Activated T-helper 1 cell treated with anti-CD3 and anti-CD28 coated beads, Interleukin-2, amount 50 U/mL, for 16 hours (primary cell): ENCODE measurements at places on chromosomes 13 and 19.

GRCh38 chr13:113407531-113408393 lies 43.8 kb upstream of the GRTP1 start:
- no peak for DNase-seq

DNA sequence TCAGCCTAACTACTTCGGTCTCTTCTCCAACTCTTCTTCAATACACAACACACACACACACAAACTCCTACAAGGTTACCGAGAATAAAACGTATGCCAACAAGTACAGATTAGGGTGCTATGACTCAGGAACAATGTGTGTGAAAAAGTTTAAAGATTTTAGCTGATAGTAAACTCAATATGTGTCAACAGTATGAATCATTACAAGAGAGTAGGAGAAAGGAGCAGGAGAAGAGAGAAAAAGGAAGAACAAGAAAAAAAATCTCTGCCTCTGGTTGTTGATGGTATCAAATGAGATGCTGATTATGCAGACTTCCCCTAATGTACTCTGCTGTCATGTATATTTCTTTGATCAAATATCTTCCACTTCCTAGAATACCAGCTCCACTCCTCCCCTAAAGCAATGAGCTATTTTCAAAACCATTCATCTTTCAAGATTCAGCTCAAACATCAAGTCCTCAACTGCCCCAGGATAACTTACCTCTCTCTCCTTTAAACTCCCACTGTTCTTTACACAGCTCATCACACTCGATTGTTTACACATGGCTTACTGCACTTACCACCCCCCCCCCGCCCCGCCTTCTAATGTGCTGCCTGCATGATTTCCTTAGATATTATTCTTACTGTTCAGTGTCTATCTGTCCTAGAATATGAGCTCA lies 95.6 kb downstream of the FAM216B start:
- no peak for DNase-seq

GRCh38 chr13:114203536-114203935 lies 24.5 kb downstream of the CFAP97D2 start:
- DNase-seq = no peak

- no peak for DNase-seq
Observed at GRCh38 chr13:100128373-100128772, 39.5 kb downstream of the PCCA start.

DNA sequence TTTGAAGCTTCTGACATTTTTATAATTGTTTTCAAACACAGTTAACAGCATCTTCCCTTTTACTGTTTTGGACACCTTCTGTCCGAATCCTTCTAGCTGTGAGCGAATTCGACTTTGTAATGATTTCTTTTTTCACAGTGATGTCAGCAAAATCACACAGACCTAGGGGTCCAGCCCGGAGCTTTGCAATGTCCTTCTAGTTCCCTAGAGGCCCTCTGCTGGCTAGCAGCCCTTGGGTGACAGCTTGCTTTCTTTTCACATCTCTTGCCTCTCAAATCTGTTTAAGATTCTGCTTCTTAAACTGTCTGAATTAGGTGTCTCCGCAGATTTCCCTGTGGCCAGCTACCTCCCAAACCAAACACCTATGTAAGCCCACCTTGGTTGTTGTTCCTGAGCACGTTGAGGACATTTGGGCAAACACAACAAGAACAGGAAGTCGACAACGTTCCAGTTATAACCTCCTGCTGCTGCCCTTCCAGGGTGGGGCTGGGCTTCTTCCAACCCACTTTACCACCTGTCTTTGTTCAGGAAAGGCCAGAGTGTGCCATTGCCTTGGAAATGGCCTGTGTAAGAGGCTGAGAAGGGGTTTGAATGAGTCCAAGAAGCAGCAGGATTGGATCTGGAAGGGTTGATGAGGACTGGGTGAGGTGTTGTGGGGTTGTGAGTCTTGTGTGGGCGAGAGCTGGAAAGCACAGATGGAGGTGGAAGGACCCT lies 123.1 kb downstream of the ATP8A2 start:
- DNase-seq = no peak

DNA sequence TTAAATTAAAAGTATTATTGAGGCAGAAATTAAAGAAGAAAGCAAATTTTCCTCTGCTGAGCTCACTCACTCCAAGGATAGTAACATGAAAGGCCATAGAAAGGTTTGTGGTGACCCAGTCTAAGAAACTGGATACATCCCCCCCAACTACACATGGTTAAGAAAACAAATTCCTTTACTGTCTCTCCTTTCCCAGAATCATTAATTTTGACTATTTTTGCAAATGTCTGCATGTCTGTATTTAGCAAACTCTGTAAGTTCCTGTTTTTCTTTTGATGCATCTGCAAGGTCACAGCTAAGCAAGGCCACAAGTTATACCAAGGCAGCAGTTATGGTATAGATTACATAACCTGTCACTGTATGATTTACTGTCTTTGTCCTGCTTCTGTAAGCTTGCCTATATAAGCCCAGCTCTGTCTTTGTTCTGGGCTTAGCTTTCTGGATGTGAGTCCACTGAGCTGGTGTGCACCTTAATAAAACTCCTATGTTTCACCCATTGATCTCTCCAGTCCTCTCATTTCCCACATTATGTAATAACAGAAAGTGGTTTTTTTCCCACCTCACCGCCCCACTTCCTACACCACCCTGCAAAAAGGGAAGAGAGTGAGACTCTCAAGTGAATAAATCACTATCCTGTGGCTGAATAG lies 8.5 kb upstream of the ZNF83 start:
- no peak for DNase-seq

- DNase-seq = no peak
Observed at GRCh38 chr13:44573790-44574465, 2.2 kb downstream of the TSC22D1 start.

DNA sequence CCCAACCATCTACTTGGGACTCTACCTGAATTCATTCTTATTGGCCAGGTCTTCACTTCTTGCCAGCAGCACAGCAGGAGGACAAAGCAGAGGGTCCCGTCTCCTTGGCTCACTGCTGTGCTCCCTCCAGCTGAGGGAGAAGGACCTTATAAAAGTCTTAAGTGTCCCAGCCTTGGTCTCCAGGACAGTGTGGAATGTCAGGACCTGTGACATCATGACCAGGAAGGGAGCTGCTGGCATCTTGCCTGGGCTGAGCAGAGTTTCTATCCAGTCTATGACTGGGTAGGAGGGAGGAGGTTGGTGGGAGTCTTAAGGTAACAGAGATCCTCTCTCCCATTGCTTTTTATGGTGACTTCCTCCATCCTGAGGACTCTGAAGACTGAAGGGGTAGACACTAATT lies 56.6 kb upstream of the ANKRD10 start:
- DNase-seq = no peak

- DNase-seq = no peak
Observed at GRCh38 chr13:36293497-36293896, 4.1 kb downstream of the CCDC169 start.

GRCh38 chr19:1377176-1377964 lies 6.3 kb upstream of the NDUFS7 start:
- DNase-seq = no peak

GRCh38 chr13:111337206-111337605 lies 16.8 kb downstream of the TEX29 start:
- no peak for DNase-seq

- DNase-seq = no peak
Observed at GRCh38 chr13:33303855-33304597, 18.5 kb upstream of the STARD13 start.

DNA sequence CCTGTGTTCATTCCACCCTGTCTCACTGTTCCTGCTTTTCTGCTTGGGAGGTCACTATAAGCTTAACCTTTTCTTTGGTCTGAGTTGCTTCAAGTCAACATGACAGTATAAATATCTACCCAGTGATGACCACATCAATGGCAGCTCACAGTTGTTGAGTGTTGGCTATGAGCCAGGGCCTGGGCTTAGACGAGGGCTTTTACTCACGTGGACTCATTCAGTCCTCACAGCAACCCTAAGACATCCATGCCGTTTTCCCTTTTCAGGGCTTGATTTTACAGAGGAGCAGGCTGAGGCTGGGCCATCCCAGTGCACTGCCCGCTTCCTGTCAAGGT lies 10.2 kb upstream of the CCDC97 start:
- no peak for DNase-seq

DNA sequence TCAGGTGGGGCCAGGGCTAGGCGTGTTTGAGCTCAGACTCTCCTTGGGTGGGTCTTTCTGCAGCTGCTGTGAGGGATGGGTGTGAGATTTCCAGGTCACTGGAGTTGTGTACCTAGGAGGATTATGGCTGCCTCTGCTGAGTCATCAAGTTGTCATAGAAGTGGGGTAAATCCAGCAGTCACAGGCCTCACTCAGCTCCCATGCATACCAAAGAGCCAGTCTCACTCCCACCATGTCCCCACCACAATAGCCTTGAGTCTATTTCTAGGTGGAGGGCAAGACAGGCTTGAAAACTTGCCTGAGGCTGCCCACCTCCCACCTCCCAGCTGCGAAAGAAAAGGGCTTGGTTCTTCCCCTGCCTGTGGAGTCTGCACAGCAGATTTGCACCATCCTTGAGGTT lies 194.0 kb upstream of the PCDH17 start:
- DNase-seq = no peak

GRCh38 chr13:51707461-51707860 lies 96.5 kb downstream of the DHRS12 start:
- DNase-seq = no peak

GRCh38 chr13:96243376-96243775 lies 153.5 kb downstream of the HS6ST3 start:
- DNase-seq = no peak

DNA sequence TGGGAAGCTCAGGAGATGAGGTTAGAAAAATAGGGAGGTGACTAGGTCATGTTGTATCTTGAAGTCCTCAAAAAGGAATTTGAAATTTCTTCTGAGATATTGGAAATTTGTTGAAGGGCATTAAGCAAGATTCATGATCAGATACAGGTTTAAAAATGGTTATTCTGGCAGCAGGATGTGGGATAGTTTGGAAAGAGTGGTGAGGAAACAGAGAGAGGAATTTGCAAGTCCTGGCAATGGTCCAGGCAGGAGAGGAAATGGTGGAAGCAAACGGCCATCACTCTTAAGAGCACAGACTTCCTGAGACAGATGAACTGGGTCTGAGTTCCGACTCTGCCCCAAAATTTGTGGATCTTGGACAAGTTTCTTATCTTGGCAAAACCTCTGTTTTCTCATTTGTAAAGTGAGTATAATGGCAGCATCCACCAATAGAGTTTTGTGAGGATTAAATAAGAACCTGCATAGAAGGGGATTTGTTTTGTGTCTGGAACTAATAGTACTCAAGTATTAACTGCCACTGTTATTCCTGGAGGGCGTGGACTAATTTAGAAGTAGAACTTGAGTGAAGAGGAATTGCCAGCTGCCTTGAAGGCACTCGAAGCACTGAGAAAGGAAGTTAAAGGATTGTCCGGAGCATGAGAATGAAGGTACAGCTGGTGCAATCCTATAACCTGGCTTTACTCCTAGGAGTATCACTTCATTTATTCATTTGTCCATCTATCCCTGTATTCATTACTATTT lies 99.6 kb downstream of the CCNA1 start:
- no peak for DNase-seq

DNA sequence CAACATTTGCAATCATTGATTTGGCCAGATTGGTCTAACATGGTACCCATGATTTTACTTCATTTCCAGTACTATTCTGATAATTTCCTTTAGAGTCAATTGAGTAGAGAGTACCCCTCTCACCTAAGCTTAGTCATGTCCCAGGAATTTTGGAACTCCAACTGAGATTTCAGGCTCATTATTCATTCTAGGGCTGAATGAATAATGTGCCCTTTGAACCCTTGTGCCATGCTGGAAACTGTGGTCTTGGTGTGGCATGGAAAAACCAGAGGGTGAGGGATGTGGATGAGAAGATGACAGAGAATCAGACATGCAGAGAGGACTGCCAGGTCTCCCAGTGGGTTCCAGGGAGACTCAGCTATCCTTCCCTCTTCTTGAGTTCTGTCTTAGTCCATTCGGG lies 30.2 kb downstream of the ITM2B start:
- no peak for DNase-seq

- no peak for DNase-seq
Observed at GRCh38 chr19:32018014-32018413, 327.4 kb upstream of the ZNF507 start.

DNA sequence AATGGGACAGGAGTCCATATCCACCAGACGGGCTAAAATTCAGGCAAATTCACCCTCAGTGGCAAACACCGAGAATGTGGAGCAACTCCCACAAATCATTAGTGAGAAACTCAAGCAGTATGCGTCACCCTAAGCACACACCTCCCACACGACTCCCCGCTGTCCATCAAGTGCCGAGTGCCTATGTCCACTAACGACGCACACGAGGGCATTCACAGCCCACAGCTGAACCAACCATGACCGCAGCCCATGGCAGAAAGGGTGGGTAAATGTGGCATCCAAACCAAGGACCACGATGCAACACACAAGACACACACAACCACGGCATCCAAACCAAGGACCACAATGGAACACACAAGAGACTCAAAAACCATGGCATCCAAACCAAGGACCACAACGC lies 22.0 kb downstream of the MIER2 start:
- no peak for DNase-seq

GRCh38 chr19:6126335-6126974 lies 9.0 kb upstream of the ACSBG2 start:
- DNase-seq = no peak

- no peak for DNase-seq
Observed at GRCh38 chr19:14377883-14378328, 3.3 kb upstream of the ADGRE5 start.

- DNase-seq = no peak
Observed at GRCh38 chr13:97986835-97987234, 33.4 kb downstream of the IPO5 start.

- DNase-seq = no peak
Observed at GRCh38 chr19:55044286-55044685, 6.2 kb upstream of the GP6 start.

- no peak for DNase-seq
Observed at GRCh38 chr19:16588824-16589577, 16.8 kb upstream of the SLC35E1 start.

DNA sequence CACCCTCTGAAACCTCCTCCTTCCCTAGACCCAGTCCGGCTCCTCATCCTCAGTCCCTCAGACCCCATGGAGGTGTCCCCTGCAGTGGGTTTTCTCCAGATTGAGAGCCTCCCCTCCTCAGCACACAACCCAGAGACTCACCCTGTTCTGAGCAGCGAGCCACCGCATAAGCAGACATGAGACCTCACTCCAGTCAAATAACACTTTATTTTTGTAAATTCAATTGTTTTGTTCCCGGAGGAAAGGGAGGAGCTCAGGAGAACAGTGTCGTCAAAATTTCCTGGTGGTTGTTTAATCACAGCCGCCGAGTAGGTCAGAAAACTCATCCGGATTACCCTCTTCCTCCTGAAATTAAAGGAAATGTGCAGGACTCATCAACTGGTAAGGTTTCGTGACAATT lies 57.5 kb downstream of the ERICH4 start:
- DNase-seq = no peak

GRCh38 chr13:104411141-104411765 lies 1345.0 kb upstream of the SLC10A2 start:
- no peak for DNase-seq

- DNase-seq = no peak
Observed at GRCh38 chr13:109744512-109745051, 41.8 kb downstream of the IRS2 start.

- no peak for DNase-seq
Observed at GRCh38 chr19:38095411-38096308, 128.4 kb downstream of the DPF1 start.
